Ascending aorta (tissue), 2 donors: ENCODE measurements at places on chromosomes 1 and 21. TPM values are rescaled to one million over a fixed set of nuclear protein-coding genes. Genes with fewer than 3 reads are reported as not detected.

LDLRAD2 gene
- not detected for total RNA-seq

CLDN19 gene
- total RNA-seq, result not detected

GNAT2 gene
- not detected for total RNA-seq

NECTIN4 gene
- not detected for total RNA-seq

ACKR1 gene
- total RNA-seq, result 642 TPM

TIAM1 gene
- 2.7 TPM for total RNA-seq

HSPA6 gene
- total RNA-seq, result 1.9 TPM

RERE gene
- 64.6 TPM for total RNA-seq

DNAJC8 gene
- total RNA-seq, result 65.2 TPM

ZNF695 gene
- not detected for total RNA-seq

CRYAA gene
- total RNA-seq, result not detected

ITGB2 gene
- 65.5 TPM for total RNA-seq

HPDL gene
- not detected for total RNA-seq

DRAXIN gene
- 1.8 TPM for total RNA-seq

NCF2 gene
- 9.8 TPM for total RNA-seq

ZFP69 gene
- 2.8 TPM for total RNA-seq

HES3 gene
- not detected for total RNA-seq

TRIM67 gene
- not detected for total RNA-seq

SELL gene
- 1.9 TPM for total RNA-seq

FAM167B gene
- 26.1 TPM for total RNA-seq

ATPAF1 gene
- total RNA-seq, result 23.6 TPM

FGR gene
- 10.4 TPM for total RNA-seq

NR5A2 gene
- 12.7 TPM for total RNA-seq

GRHL3 gene
- not detected for total RNA-seq

OVAAL gene
- total RNA-seq, result not detected

GPR25 gene
- not detected for total RNA-seq

SNRNP40 gene
- 11.8 TPM for total RNA-seq

OR2T33 gene
- total RNA-seq, result not detected

NOS1AP gene
- 5.0 TPM for total RNA-seq

YBX1 gene
- total RNA-seq, result 356 TPM

CNR2 gene
- not detected for total RNA-seq

COL11A1 gene
- total RNA-seq, result not detected

SPATA1 gene
- not detected for total RNA-seq

GNG12 gene
- total RNA-seq, result 71.2 TPM
